Foreskin melanocyte (primary cell): ENCODE measurements at places on chromosomes 3 and 15.

GRCh38 chr15:92817339-92817886 lies 82.7 kb upstream of the CHD2 start:
- DNase-seq = no peak

GRCh38 chr3:17235310-17235709 lies 350.6 kb downstream of the PLCL2 start:
- DNase-seq = no peak

DNA sequence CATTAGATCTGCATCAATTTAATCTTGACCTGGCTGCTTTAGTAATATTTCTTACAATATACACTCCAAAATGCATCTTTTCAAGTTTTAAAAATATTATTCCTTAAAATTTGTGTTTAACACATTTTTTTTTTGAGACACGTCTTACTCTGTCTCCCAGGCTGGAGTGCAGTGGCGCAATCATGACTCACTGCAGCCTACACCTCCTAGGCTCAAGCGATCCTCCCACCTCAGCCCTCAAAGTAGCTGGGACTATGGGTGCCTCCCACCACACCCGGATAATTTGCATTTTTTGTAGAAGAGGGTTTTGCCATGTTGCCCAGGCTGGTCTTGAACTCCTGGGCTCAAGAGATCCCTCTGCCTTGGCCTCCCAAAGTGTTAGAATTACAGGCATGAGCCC lies 73.6 kb downstream of the ETV5 start:
- no peak for DNase-seq

- no peak for DNase-seq
Observed at GRCh38 chr15:35161694-35162093, 76.6 kb upstream of the NANOGP8 start.

GRCh38 chr15:80214910-80215309 lies 37.1 kb downstream of the CTXND1 start:
- no peak for DNase-seq

DNA sequence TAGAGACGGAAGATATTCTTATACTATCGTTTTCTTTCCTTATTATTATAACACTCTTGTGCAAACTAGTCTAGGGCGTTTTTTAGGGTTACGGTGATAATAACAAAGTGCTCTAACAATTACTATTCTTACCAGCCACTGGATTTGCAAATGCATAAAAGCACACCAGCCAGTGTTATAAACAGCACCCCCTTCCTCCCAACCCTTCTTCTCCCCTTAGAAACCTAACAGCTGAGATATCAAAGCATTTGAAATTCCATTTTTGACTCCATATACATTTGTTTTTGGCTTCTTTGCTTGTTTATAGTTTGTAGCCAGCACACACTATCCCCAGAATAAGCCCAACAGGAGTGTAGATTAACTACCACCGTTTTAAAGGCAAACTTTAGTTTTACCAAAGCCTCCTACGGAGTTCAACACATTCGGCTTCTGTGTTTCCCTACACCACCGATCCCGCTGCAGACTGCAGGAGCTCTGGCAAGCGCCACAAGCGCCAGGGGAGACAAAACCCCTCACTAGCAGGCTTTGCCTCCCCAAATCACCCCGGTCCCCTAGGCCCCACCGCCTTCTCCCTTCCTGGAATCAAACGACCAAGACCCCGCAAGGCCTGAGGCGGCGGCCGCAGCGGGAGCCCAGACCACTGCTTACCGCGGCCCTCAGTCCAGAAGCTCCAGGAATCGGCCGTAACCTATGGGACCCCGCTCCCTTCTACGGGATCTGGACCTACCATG lies 461 bp downstream of the COPB2 start:
- DNase-seq = no peak

- no peak for DNase-seq
Observed at GRCh38 chr3:31895471-31895870, 85.6 kb downstream of the OSBPL10 start.

DNA sequence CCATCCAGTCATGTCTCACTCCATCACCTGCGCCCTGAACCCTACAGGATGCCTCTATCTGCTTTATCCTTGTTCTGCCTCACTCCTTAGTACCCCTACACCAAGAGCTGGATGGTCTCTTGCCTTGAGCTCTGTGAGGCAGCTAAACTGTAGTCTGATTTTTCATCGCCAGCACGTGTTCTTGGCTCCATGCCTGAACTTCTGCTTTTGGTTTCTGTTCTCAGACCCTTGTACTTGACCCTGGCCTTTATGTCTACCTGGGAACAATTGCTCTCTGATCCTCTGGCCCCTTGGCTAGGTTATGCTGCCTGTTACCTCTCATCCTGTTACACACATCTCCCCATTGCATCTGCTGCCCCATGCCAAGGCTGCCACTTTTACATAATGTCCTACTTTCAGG lies 318.0 kb upstream of the LMCD1 start:
- no peak for DNase-seq

DNA sequence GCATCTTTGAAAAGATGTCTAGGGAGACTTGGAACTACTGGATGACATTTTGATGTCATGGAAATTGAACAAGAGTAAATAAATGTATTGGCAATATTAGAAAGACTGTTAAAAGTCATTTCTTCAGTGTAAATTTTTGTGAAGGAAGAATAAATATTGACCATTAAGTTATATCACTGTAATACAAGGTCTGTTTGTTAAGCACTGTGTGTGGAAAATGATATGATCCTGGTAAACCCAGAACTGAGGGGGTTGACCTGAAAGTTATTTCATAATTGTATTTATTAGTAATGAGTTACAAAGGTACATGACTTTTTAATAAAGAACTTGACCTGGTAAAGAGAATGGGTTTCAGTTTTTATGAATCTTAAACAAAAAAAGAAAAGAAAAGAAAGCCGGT lies 106.6 kb downstream of the B3GALNT1 start:
- DNase-seq = no peak

DNA sequence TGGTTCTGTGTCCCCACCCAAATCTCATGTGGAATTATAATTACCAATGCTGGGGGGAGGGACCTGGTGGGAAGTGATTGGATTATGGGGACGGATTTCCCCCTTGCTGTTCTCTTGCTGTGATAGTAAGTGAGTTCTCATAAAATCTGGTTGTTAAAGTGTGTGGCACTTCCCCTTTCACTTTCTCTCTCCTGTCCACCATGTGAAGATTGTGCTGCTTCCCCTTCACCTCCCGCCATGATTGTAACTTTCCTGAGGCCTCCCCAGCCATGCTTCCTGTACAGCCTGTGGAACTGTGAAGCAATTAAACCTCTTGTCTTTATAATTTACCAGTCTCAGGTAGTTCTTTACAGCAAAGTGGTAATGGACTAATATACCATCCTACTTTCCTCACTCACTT lies 289.6 kb downstream of the EFHB start:
- no peak for DNase-seq

GRCh38 chr3:158961911-158962310 lies 160.1 kb downstream of the MFSD1 start:
- no peak for DNase-seq

- DNase-seq = no peak
Observed at GRCh38 chr3:126577261-126577660, 18.5 kb upstream of the C3orf22 start.

- DNase-seq = no peak
Observed at GRCh38 chr3:9623148-9623547, 26.2 kb upstream of the MTMR14 start.

- DNase-seq = no peak
Observed at GRCh38 chr3:169835533-169835932, 22.8 kb upstream of the LRRC34 start.

DNA sequence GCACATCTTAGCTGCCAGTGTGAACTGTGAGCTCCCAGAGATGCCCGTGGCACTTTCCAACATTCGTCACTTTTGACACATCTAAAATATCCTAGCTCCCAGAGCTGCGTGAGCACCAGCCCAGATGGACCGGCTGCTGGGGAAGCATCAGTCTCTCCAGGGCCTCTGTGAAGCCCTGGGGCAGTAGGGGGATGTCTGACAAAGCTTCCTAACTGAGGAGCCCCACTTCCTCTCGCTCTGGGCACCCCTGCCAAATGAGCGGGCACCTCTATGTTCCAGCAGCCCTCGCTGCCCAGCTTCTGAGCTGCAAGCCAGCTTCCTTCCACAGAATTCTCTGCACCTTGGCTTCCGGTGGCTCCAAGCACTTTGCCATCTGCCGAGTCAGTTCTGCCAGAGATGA lies 91.1 kb downstream of the LIPC start:
- no peak for DNase-seq

DNA sequence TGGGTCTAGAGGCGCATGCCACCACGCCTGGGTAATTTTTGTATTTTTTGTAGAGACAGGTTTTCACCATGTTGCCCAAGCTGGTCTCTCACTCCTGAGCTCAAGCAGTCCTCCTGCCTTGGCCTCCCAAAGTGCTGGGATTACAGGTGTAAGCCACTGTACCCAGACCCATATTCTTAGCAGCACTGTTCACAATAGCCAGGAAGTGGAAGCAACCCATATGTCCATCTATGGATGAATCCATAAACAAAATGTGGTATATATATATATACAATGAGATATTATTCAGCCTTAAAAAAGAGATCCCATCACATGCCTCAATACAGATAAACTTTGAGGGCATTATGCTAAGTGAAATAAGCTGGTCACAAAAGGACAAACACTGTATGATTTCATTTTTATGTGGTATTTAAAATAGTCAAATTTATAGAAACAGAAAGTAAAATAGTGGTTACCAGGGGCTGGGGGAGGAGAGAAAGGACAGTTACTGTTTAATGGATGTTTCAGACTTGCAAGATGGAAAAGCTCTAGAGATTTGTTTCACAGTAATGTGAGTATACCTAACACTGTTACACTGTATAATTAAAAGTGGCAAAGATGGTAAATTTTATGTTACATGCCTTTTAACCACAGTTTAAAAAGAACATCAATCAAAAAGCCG lies 35.7 kb upstream of the GRAMD1C start:
- DNase-seq = peak; percentile 12

GRCh38 chr15:36737430-36737891 lies 158.0 kb downstream of the CDIN1 start:
- peak; percentile 6 for DNase-seq

- DNase-seq = no peak
Observed at GRCh38 chr3:128456776-128457715, 9.6 kb downstream of the DNAJB8 start.

- no peak for DNase-seq
Observed at GRCh38 chr3:155462672-155463071, 169.2 kb upstream of the STRIT1 start.

- no peak for DNase-seq
Observed at GRCh38 chr3:1583044-1583443, 490.2 kb downstream of the CNTN6 start.

- DNase-seq = no peak
Observed at GRCh38 chr15:51861557-51862359, 32.3 kb downstream of the TMOD3 start.
